Cortex of kidney (tissue), 1 donor: ENCODE measurements at places on chromosomes 13 and 19.

- no peak for DNase-seq
Observed at GRCh38 chr19:56678205-56678604, 6.6 kb upstream of the ZNF835 start.

GRCh38 chr13:57633141-57633949, 1.8 kb downstream of the PCDH17 start:
- no peak for DNase-seq

GRCh38 chr13:46213242-46213641, 1.5 kb downstream of the LRRC63 start:
- no peak for DNase-seq

GRCh38 chr13:27663947-27664346, 42.3 kb downstream of the POLR1D start:
- DNase-seq = no peak

- DNase-seq = no peak
Observed at GRCh38 chr19:51114087-51114729, 6.0 kb upstream of the CTU1 start.

DNA sequence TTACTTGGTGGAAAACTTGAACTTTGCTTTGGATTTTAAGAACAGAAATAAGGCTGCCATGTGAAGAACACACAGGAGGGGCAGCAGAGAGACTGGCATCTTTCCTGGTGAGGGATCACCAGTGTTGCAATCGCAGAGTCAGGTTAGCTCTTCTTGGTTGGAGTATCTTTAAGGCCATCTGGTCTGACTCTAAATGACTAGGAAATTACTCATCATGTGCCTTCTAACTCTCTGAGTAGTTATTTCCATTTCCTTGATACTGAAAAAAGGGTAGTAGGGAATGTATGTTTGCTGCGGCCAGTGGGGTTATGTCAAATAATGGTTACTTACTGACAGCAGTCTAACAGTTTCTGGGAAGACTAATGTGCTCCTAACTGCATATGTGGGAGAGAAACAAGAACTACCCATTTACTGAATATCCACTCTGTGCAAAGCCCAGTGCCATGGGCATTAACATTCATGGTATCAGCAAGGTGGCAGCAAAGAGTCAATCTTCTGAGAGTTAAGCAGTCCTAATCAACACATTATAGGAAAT, 122.1 kb downstream of the COG6 start:
- no peak for DNase-seq

- DNase-seq = no peak
Observed at GRCh38 chr13:36879218-36879938, 40.7 kb downstream of the SMAD9 start.

- no peak for DNase-seq
Observed at GRCh38 chr19:14147797-14148605, 11.6 kb upstream of the ASF1B start.

DNA sequence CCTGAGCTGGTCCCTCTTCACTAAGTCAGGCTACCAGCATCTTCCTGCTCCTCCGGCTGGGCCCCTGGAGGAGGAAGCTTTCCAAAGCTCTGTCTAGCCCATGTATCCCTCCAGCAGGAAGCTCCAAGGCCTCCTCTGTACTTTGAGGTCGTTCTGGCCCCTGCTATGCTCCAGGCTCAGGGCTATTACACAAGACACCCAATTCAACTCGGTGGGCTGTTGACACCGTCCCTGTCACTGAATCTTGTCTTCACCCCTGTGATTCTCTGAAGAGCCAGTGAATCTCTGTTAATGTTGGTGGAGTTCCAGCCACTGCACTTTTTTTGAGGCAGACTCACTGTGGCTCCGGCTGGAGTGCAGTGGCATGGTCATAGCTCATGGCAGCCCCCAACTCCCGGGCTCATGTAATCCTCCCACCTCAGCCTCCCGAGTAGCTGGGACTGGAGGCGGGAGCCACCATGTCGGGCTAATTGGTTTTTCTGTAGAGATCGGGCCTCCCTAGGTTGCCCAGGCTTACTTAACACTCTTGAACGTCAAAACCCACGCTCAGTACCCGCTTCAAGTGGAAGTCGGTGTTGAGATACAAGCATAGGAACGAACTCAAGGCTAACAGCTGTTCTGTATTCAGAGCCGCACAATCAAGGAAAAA, 512 bp upstream of the REX1BD start:
- no peak for DNase-seq
